ENCODE measurements at places on chromosomes 5 and 9.
A peak's percentile ranks its signal among the peaks of the same experiment; 100 is the strongest.

GRCh38 chr9:99531313-99531712 is 290.4 kb upstream of the NR4A3 start:
- DNase-seq, result no peak

- DNase-seq, result no peak
Observed at GRCh38 chr9:90127923-90128322, 514.7 kb downstream of the DIRAS2 start.

DNA sequence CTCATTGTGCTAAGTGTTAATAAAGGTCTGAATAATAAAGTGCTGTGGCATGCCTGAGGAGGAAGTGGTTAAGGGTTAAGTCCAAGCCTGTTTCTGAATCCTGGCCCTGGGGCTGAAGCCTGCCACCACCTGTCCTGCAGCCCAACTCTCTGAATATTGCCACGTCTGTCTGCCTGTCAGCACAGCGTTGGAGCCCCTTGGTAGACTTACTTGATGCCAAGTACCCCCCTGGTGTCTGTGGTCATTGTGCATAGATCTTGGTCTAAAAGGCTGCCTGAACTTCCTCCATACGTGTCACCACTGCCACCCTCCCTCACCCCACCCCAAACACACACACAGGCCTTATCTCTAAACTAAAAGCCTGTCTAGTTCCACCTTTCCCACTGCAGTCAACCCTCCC is 35.4 kb upstream of the SLC2A8 start:
- peak; percentile 83 for DNase-seq

DNA sequence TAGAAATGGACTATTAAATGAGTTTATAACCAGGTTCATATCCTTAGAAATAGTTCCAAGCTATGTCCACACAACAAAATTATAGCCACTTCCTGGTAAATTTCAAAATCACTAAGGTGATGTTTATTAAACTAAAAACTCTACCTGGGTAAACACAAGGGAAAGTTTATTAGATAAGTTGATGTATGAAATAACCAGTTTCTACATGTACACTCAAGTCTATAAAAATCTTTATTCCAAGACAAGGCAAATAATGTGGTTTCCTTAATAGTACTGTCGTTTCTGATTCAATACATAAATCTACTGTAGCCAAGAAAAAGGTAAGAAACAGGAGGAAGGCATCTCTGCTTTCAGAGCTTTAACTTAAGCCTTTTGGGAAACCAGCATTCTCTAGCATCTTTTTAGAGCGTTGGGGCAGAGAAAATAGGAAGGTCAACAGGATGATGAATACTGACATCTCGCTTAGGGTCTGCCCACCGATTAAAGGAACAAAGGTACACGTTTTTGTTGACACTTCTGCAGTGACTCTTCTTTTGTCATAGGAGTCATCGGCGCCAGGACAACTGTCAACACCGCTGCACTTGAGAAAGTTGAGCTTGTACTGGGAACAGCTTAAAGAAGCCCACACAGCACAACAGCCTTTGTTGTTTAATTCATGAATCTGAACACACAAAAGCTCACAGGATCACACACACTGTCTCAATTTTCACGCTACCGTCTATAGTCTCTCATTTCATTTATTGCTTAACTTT is 513.6 kb downstream of the SLCO4C1 start:
- no peak for DNase-seq

GRCh38 chr5:143244000-143244736 is 159.3 kb downstream of the NR3C1 start:
- DNase-seq, result no peak

GRCh38 chr5:124195411-124195810 is 551.0 kb downstream of the ZNF608 start:
- DNase-seq, result no peak

DNA sequence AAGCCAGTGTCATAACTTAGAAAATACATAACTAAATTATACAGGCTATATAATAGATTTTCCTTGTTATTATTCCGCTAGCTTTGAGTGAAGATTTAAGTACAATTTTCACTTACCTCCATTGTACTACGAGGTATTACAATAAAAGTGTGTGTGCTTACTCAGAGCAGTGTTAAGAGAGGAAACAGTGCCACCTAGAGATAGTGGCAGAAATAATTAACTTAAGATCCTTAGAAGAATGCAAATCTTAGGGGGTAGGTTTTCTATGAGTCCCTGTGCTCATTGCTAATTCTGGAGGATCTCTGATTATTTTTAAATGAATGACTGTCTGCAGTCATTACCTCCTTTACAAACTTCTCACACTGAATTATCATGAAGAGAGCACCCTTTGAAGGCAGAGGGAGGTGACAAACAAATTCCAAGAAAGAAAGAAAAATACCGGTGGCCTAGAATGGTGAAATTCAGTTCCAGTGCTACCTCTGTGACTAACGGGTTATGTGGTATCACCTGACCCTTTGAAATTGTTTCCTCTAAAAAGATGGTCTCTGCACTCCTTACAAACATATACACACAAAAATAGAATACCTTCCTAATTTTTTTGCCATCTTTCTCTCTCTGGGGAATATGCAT is 379.8 kb downstream of the TRIM36 start:
- peak; percentile 56 for DNase-seq

- DNase-seq, result no peak
Observed at GRCh38 chr5:67045816-67046740, 150.5 kb downstream of the CD180 start.
